CD4-positive, alpha-beta T cell treated with Interleukin-15 for 1 hour (primary cell): ENCODE measurements at places on chromosomes 1 and 21.

DNA sequence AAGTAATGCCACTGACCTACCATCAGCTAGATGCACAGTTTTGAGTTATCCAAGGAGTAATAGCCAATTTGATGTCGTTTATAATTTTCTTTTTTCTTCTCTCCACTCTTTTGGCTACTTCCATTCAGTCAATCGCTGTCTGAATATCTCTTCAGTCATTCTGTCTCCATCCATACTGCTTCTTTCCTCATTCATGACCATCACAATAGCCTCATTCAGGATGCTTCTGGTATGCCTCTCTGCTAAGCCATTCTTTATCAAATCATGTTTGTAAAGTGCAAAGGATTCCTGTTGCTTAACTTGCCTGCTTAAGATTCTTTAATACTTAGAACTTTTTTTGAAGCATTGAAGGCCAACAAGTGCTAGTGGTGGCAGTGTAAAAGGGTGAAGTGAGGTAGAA is 20.2 kb downstream of the TYW3 start:
- DNase-seq, result no peak

DNA sequence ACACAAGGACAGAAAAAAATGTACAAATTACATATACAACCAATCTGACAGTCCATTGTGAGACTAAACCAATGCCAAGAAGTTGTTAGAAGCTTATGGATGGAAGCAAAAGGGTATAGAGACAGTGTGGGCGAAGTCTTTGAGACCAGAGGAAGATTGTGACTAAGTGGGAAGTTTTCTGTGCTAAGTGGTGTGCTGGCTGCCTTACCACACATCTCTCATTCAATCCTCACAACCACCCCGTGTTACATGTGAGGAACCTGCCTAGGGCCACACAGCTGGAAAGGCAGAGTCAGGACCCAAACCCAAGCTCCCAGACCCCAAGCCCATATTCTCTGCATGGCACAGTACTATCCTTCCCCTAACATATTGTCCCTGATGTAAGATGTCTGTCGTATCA is 53.5 kb upstream of the DUSP10 start:
- no peak for DNase-seq

DNA sequence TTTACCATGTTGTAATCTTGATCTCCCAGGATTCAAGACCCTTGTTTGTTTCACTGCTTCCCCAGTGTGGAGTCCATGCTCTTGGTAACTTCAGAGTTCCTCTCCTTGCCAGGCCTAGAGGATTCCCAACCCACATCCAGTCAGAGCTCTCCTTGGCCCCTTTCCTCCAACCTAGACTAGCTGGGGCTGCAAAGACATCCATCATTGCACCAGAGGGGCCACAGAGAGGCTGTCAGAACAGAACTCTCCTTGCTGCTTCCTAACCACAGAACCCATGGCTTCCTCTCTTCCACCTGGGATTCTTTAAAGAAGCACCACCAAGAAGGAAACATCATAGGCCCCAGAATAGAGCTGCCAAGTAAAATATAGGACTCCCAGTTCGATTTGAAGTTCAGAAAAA is 81.0 kb downstream of the HMGB4 start:
- no peak for DNase-seq

- peak; percentile 77 for DNase-seq
Observed at GRCh38 chr1:209769171-209769904, 13.5 kb downstream of the TRAF3IP3 start.

- DNase-seq, result no peak
Observed at GRCh38 chr1:35574655-35575415, 1.7 kb downstream of the TFAP2E start.

- no peak for DNase-seq
Observed at GRCh38 chr1:59552007-59552406, 255.1 kb downstream of the FGGY start.

DNA sequence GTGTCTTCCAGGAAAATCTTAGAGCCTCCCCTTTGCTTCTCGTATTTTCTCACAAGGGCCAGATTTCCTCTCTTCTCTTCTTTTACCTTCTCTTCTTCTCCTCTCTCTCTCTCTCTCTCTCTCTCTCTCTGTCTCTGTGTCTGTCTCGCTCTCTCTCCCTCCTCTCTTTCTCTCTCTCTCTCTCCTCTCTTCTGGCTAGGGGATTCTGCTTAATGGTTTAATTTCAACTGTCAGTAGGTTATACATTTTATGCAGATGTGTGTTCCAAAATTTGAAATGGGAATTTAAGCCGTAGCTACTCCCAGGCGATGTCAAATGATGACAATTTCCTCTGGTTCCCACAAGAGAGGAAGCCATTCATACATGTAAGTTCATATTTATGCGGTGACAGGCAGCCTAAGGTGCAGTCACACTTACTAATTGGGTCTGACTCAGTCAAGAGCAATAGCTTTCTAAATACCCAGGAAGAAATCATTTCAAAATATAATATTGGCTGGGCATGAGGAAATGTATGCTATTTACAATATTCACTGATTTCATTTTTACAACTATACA is 1.4 kb downstream of the DSCAM start:
- DNase-seq, result no peak

- DNase-seq, result peak; percentile 22
Observed at GRCh38 chr1:174021591-174022079, 522 bp downstream of the RC3H1 start.

GRCh38 chr1:30036229-30036547 is 687.2 kb downstream of the MATN1 start:
- DNase-seq, result no peak

DNA sequence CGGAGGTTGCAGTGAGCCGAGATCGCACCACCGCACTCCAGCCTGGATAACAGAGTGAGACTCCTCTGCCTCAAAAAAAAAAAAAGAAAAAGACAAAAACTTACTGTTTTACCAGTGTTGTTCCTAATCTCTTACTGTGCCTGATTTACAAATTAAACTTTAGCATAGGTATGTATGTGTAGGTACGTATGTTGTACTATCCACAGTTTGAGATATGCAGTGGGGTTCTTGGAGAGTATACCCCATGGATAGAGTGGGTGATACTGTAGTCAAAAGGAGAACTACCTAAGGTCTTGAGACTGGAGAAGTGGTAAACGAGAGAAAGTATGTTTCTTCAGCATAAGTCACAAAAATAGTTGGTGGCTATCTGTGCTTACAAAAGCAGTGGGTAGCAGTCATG is 38.6 kb downstream of the RNF11 start:
- DNase-seq, result no peak

GRCh38 chr1:174131032-174131638 is 28.2 kb upstream of the RABGAP1L start:
- DNase-seq, result no peak

- DNase-seq, result no peak
Observed at GRCh38 chr1:218164930-218165700, 120.0 kb upstream of the RRP15 start.

DNA sequence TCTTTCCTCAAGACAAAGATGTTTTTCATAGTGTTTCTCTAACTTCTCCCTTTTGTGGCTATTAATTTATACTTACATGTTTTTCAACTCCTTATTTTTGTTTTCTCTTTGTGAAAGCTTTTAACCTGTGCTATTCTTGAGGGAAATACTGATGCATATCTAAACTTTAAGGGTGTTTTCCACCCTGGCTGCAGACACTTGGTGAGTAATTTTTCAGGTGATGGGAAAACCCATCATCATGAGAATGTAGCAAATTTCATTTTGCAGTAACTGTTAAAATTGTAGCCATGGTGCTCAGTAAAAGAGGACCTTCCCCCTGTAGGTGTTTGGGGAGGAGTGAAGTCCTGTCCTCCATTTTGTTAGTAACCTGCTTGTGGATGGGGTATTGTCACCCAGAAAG is 124.2 kb downstream of the LIPI start:
- DNase-seq, result no peak

- peak; percentile 18 for DNase-seq
Observed at GRCh38 chr1:173020138-173020750, 30.5 kb downstream of the TNFSF18 start.

GRCh38 chr1:45867697-45868348 is 64.4 kb downstream of the MAST2 start:
- no peak for DNase-seq

GRCh38 chr1:208893251-208893650 is 649.1 kb upstream of the PLXNA2 start:
- DNase-seq, result no peak

DNA sequence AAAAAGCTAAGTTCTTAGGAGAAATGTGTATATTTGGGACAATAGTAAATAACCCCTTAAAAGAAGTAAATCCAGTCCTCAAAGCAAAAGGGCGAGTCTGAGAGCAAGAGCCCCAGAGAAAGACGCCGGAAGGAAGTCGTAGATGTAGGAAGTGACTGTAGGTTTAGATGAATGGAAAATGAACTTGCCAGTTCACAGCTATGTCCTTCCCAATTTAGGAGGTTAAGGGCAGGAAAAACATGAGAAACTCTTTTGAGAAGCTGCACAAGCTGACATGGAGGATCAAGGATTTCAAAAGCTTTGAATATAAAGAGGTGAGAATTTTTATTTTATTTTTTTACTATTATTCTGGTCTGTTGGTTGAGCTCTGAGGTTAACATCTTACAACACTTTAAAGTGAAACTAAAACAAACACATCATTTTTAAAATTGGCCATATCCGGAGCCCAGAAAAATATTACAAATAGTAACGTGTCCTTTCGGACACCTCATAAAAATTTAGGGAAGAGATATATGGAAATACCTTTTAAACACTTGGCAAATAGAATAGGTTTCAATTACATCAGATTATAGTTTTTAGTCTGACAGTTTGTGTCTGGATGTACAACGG is 1178.6 kb downstream of the MRPL39 start:
- peak; percentile 16 for DNase-seq

DNA sequence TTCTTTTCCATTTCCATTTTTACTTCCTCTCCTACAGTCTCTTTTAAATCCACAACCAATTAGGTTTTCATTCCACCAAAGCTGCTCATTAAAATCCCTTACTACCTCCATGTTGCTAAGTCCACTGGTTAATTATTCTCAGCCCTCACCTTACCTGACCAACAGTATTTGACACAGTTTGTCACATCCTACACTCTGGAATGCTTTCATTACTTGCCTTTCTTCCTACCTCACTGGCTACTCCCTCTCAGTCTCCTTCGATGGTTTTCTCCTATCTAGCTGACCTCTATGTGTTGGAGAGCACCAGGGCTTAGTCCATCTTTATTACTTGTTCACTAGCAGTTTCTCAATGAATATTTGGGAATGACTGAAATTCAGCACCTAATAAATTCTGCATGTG is 78.6 kb downstream of the NME7 start:
- no peak for DNase-seq

GRCh38 chr1:47235806-47236205 is 3.8 kb upstream of the TAL1 start:
- DNase-seq, result no peak

DNA sequence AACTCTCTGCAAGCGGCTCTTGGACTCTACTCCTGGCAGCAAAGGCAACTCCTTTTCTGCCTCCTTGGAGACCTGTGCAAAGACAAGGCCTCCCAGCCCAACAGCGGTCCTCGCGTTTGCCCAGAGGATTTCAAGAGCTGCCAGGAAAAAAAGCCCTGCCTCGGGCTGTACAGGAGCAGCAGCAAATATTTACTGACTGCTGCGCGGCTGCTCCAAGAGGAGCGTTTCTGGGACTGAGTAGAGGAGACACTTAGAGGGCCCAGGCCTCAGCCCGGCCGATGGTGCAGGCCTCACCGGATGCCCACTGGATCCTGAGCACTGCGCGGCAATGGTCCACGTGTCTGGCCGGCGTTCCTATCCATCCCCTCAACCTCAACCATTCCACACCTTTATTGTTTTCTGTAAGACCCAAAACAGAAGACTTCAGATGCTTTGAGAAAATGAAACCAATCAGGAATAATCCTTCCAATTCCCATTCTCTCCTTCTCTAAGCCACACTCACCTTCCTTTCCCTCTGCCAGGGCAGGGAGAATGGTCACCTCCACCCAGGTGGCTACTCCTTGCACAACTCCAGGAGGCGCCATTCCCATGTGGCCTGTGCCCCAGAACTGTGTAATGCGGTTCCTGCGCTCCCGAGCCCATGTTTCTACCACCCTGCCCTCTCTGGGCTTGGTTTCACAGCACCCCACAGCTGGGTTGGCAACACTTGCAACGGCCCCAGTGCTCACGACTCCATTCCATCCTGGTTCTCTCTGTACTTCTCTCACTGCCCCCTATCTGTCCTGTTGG is 215.8 kb downstream of the TRABD2B start:
- DNase-seq, result no peak

DNA sequence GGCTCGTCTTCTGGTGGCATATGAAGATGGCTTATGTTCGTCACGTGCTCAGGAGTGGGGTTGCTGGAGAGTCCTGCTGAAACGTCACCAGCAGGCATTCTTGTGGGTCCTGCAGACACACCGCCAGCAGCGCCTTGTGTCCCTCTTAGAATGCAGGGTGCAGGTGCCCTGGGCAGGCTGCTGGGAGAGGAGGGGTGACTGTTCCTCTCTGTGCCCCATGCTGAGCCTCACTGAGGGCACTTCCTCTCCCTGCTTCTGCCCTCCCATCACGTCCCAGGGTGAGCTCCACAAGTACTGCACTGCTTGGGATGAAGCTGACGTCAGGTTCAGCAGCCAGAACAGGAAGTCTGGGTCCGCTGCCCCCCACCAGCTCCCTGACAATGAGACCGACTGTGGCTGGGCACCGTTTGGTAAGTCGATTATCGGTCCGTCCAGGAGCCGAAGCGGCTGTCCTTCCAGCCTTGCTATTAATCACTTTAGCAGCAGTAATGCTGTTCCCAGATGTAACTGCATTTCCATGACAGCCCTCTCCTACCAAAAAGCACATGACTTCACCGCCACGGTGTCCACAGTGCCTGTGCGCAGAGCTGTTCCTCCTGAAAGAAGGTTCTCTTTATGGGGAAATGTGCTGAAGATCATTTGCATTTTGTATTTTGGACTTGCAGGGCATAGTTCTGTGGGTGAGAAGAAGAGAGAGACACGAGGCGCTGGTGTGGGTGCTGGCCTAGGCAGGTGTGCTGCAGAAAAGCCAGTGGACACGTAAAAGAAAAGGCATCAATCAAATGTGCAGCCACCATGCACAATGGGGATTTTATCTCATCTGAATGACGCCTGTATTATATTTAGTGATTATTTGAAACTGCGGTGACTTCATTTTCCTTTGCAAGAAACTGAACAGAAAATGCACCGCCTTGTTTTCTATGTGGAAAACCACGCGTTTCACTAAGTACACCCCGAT is 21.0 kb downstream of the SLC37A1 start:
- peak; percentile 53 for DNase-seq

GRCh38 chr1:63668298-63668697 is 75.1 kb downstream of the PGM1 start:
- DNase-seq, result no peak

- DNase-seq, result no peak
Observed at GRCh38 chr1:168365719-168366479, 85.2 kb downstream of the TBX19 start.

- DNase-seq, result no peak
Observed at GRCh38 chr21:39555911-39556590, 56.7 kb upstream of the B3GALT5 start.

GRCh38 chr1:191662051-191662450 is 496.2 kb upstream of the RGS18 start:
- no peak for DNase-seq

- no peak for DNase-seq
Observed at GRCh38 chr1:106600626-106601025, 455.8 kb upstream of the PRMT6 start.

GRCh38 chr1:227913764-227914721 is 33.7 kb downstream of the WNT9A start:
- DNase-seq, result no peak

- no peak for DNase-seq
Observed at GRCh38 chr1:7784492-7785071, 491 bp downstream of the PER3 start.
